ENCODE measurements at places on chromosomes 4 and X. TPM values are rescaled to one million over a fixed set of nuclear protein-coding genes. Genes with fewer than 3 reads are reported as not detected.

Gene TRPC5OS
- not detected for polyA plus RNA-seq

Gene RTL5
- 6.5 TPM for polyA plus RNA-seq

DNA sequence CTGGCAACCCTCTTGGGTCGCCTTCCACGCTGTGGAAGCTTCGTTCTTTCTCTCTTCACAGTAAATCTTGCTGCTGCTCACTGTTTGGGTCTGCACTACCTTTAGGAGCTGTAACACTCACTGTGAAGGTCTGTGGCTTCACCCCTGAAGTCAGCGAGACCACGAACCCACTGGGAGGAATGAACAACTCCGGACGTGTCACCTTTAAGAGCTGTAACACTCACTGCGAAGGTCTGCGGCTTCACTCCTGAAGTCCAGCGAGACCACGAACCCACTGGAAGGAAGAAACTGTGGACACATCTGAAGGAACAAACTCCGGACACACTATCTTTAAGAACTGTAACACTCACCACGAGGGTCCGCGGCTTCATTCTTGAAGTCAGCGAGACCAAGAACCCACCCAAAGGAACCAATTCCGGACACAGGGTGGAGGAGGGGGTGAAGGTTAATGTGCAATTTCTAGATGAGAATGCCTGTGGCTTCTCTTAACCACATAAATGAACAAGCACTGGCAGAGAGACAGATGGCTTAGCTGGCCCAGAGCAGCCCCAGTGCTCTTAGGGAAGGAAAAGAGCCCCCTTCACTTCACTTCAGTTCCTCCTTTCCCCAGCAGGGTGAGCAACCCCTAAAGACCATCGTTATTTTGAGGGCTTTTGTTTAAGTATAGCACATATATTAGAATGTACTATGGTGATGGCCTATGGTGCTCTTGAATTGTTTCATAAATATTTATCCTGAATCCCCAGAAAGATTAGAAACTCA is 73.0 kb downstream of the LUZP4 start:
- no peak overlapping the region for H3K4me3 ChIP-seq
- H3K27ac ChIP-seq, result no peak overlapping the region
- no peak for DNase-seq
- H3K27me3 ChIP-seq, result no peaks in the 10 kb centered on the region
- no peaks in the 10 kb centered on the region for H3K36me3 ChIP-seq

Gene KLHL4
- 0.05 TPM for polyA plus RNA-seq

- H3K36me3 ChIP-seq, result no peaks in the 10 kb centered on the region
- no peaks in the 10 kb centered on the region for H3K27me3 ChIP-seq
- no peak overlapping the region for H3K4me3 ChIP-seq
- no peak for DNase-seq
These were observed 26.5 kb upstream of the NEIL3 start for GRCh38 chr4:177283167-177283566.

Gene UGT2B15
- polyA plus RNA-seq, result not detected
